ENCODE measurements at places on chromosomes 13 and 19.

GRCh38 chr13:60617991-60618733 is 221.1 kb downstream of the TDRD3 start:
- DNase-seq: no peak

- DNase-seq: no peak
Observed at GRCh38 chr13:29551214-29551613, 44.3 kb downstream of the SLC7A1 start.

GRCh38 chr13:43725460-43725859 is 61.3 kb downstream of the ENOX1 start:
- DNase-seq: no peak

GRCh38 chr19:39631626-39632025 is 24.1 kb upstream of the LGALS16 start:
- no peak for DNase-seq

DNA sequence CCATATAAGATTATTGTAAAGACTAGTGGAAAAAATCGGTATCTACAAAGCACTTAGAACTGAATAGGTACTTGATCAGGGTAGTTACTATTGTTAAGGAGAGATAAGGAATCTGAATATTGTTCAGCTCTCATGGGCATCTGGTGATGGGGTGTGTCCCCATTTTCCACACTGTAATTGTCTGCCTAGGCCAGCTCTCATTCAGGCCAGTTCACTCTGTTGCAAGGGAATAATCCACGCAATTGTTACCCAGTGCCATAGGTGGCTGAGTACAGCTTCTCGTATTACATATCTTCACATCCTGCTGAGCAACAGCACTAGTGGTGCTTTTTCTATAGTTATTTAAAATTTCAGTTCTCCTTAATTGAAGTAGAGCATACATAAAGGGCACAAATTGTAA is 45.6 kb upstream of the C13orf42 start:
- DNase-seq: no peak

DNA sequence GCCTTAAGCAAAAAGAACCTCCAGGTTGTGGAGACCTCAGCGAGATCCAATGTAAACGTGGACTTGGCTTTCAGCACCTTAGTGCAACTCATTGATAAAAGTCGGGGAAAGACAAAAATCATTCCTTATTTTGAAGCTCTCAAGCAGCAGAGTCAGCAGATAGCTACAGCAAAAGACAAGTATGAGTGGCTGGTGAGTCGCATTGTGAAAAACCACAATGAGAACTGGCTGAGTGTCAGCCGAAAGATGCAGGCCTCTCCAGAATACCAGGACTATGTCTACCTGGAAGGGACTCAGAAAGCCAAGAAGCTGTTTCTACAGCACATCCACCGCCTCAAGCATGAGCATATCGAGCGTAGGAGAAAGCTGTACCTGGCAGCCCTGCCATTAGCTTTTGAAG is 58.5 kb downstream of the ARHGAP35 start:
- DNase-seq: peak; percentile 25

DNA sequence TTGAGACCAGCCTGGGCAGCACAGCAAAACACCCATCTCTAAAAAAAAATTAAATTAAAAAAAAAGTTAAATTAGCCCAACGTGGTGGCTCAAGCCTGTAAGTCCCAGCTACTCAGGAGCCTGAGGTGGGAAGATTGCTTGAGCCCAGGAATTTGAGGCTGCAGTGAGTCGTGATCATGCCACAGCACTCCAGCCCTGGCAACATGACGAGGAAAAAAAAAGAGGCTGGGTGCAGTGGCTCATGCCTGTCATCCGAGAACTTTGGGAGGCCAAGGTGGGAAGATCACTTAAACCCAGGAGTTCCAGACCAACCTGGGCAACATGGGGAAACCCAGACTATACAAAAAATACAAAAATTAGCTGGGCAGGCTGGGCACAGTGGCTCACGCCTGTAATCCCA is 2.2 kb upstream of the TMEM161A start:
- DNase-seq: no peak

DNA sequence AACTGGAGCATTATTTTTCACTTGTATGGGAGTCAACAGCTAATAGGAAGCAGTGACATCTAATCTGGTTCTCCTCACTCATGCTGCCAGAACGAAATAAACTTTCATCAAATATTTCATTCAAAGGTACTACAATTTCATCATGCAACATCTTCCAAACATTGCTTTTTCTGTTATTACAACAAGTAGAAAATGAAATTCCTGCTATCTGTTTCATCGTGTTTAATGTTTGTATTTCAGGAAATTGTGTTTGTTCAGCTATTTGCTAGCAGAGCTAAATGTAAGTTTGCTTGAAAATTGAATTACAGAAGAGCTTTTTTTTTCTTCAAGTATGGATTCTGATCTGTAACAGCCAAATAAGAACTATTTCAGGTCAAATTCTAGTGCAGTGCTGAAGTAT is 90.1 kb downstream of the SLITRK6 start:
- DNase-seq: no peak

GRCh38 chr19:38951187-38951586 is 20.4 kb downstream of the MRPS12 start:
- no peak for DNase-seq

GRCh38 chr13:80006940-80007339 is 334.0 kb downstream of the SPRY2 start:
- no peak for DNase-seq

- DNase-seq: no peak
Observed at GRCh38 chr13:66305961-66306617, 924.0 kb downstream of the PCDH9 start.

- DNase-seq: no peak
Observed at GRCh38 chr19:13063461-13064091, 39.1 kb downstream of the LYL1 start.

GRCh38 chr13:106772006-106772601 is 204.2 kb upstream of the ARGLU1 start:
- DNase-seq: no peak

DNA sequence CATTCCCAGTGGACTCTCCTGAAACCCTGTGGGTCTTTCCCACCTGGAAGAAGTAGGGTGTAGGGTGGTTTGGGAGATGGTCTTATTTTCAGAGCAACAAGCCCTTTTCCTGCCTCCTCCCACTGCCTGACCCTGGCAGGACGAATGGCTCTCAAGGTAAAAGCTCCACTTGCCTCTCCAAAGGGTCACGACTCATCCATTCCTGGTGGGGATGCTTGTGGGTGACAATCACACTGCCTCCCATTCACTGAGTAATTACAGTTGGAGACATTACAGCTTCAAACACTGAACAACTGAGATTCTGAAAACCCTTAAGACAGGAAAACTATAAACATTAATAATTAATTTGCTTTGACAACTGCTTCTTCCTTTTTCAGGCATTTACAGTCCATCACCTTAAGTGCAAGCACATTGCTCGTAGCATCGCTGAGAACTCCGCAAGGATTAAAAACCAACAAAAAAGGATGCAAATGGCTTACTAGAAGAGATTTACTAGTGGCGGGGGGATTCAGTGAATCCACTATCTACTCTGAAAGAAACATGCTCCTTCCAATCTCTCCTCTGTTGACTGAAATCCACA is 199.6 kb upstream of the IRS2 start:
- no peak for DNase-seq

DNA sequence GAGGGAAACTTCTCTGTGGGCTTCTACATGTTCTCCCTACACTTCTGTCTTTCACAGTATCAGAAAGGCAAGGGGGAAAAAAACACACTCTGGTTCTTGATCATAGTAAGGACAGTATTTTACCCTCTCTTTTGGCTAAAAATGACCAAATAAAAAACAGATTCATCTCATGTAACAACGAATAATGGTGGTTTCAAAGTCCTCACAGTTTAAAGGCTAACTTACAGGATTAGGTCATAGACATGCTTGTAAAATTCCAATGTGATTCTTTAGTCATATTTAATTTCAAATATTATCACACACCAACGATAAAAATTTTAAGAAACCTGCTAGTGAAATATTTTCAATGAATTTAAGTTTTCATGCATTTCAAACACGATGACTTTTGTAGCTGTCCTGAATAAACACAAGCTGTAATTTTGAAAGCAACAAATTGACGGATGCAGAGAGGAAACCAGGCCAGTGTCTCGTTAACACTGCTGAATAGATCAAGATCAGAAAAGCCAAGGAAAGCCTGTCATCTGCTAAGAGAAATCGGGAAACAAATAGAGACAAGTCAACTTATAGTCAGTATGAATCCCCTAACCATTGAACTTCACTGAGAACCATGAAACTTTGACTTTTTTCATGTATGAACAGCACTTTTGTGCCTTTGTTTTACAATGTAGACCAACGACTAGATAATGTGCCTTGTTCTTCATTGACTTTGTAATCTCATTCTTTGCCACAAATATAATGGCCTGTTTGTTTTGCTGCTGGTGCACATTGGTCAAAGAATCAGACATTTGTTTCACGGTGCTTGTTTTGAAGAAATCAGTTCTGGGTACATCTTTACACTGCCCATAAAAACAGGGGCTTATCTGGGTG is 22.0 kb downstream of the MBNL2 start:
- DNase-seq: no peak

- DNase-seq: no peak
Observed at GRCh38 chr19:48826606-48827020, 9.7 kb downstream of the HSD17B14 start.

GRCh38 chr19:14674764-14675163 is at the start of gene ADGRE3:
Gene ADGRE3, minus strand, starts transcription at chr19:14674844. Its CDS starts 74 bp downstream, at chr19:14674770.
- no peak for DNase-seq

DNA sequence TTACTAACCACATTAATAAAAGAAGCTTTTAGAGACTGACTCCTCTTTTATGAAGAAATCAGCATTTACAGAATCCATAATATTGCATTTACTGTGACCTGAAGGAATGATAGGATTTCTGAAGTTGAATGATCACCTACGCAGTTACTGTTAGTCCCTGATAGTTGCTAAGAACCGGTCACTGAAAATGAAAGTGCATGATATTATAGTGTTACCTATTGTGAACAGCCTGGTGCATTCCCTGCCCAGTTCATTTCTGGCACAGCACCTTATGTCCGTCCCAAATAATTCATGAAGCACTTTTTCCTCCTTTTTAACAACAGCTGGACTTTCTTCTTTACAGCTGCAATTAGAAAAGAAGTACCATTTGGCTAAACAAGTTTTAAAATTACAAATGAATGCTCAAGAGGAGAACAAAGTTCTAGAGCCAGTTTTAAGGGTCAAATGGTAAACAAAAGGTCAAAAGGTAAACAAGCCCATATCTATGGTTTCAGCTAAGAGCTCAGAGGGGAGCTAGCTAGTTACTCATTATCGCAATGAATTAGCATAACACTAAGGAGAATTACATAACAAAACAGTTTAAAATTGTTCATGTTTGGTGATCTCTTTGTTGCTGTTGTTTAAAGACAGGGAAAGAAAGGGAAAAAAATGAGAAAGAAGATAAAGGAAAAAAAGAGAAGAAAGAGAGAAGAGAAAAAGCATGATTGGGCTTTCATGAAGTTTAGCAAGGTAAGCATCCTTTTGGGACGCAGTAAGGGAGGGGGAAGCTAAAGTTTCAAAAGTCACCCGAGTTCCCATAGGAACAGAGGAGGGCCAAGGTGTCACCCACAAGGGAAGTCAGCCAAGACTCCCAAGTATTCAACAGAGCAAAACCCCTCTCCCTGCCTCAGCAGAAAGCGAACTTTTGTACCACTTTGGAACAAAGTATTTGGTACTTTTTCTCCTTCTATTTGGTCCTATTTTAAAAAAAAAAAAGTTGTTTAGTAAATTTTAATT is 50.2 kb downstream of the FLT3 start:
- DNase-seq: no peak

DNA sequence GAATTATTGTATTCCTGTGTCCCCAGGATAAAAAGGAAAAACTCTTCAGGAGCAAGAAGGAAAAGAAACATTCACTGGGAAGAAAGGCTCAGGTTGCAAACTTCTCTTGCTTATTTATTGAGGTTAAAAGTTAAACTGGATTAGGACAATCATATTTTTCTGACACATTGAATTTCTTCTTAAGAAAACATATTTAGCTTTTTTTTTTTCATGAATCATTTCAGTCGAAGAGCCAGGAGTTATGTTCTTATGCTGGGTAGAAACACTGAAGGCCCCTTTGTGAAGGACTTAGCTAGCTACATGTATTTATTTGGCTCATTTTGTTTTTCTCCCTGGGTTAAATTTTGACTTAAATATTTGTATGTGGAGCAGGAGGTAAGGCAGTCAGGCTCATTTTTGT is 434.0 kb downstream of the KLF5 start:
- no peak for DNase-seq

GRCh38 chr13:35744144-35744543 is 267.7 kb upstream of the MAB21L1 start:
- no peak for DNase-seq

DNA sequence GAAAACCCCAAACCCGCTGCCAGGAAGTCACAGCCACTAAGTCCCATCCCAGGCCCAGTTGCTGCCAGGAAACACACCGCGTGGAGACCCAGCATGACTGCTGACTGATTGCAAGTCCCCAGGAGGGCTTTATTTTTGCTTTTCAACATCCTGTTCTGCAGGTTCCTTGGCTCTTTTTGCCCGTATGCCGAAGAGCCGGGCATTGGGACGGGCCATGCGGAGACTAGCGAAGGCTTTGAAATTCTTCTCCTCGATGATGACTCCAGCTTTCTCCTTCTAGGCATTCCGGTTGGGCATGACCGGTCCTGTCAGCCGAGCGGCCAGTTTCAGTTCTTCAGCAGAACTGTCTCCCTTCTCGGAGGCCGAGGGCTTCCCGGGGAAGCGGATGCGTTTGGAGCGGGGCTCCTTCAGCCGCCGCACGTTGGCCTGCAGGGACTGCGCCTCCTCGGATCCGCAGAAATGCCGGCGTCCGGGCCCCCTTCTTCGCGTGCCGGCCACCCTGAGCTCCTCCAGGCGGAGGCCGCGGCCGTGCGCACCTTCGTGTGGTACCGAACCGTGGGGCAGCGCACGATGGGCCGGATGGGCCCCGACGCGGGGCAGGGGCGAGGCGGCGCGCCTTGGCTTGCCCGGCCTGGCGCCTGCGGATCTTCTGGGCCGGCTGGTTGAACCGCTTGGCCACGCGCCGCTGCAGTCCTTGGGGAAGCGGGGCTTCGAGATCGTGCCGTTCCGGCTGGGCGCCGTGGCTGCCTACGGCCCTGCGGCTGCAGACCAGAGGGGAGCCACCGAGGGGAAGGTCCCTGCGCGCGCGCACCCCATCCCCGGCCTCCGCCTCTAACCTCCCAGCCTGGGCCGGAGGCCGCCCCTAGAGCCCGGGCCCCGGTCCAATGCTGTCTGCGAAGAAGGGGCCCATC is 15.2 kb downstream of the ZSCAN5C start:
- DNase-seq: no peak

DNA sequence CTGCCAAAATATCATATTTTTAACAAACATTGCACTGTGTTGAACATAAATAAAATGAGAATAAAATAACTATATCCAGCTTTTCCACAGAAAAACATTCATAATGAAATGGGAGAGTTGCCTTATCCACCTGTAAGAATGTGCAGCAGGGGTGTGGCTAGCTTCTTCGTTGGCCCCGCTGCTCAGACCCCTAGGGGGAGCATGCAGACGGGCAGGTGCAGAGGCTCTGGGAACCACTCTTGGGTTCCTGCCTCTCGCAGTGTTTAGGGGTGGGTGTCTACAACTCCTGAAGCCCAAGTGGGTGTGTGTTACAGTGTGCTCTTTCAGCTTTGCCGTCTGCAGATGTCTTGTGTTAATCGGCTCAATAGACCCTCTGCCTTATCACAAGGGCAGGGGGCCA is 121.7 kb downstream of the SLITRK5 start:
- no peak for DNase-seq

DNA sequence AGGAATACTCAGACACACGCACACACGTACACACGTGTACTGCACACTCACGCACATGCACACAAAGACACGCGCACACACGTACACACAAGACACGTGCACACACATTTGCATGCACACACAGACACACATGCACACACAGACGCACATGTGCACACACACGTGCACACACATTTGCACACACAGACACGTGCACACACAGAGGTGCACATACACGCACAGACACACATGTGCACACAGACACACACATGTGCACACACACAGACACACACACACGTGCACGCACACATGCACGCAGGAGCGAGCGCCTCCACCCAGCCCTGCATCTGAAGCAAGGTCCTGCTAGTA is 81.1 kb downstream of the GADD45B start:
- no peak for DNase-seq
